ENCODE measurements at places on chromosomes 7 and 10.

- no peaks in the 10 kb centered on the region for H3K4me1 ChIP-seq
- H3K27me3 ChIP-seq, result peaks cover 39% of the 10 kb centered on the region
- H3K27ac ChIP-seq, result no peak overlapping the region
- H3K36me3 ChIP-seq, result no peaks in the 10 kb centered on the region
- H3K4me3 ChIP-seq, result no peak overlapping the region
Observed at GRCh38 chr10:116753759-116754158, 11.4 kb upstream of the HSPA12A start.

DNA sequence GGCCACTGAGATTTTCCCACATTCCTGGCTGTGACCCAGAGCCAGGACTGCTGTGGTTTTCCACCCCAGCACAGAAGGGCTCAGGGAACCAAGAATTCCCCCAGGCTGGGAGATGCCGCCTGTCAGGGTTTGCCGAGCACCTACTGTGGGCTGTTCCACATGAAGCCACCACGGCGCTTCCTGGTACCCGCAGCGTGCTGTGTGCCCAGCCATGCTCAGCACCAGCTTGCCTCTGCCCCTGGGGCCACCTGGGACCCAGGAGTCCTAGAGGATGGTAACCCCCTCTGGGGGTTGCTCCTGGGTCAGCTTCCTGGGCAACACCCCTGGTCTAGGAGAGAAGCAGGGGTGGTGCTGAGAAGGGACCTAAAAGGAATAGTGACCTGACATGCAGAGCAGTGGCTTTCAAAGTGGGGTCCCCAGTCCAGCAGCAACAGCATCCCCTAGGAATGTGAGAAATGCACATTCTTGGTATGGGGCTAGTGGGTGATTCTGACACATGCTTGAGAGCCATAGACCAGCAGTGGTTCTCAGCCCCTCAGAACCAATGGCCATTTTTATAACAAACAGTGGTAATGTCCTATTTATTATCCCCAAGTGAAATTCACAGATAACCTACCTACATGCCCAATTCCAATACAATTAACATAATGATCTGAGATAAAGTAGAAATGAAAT is 53.4 kb downstream of the TSPAN15 start:
- H3K4me3 ChIP-seq, result no peak overlapping the region
- no peak for DNase-seq
- H3K4me1 ChIP-seq, result peaks cover 6% of the 10 kb centered on the region
- H3K36me3 ChIP-seq, result no peaks in the 10 kb centered on the region

DNA sequence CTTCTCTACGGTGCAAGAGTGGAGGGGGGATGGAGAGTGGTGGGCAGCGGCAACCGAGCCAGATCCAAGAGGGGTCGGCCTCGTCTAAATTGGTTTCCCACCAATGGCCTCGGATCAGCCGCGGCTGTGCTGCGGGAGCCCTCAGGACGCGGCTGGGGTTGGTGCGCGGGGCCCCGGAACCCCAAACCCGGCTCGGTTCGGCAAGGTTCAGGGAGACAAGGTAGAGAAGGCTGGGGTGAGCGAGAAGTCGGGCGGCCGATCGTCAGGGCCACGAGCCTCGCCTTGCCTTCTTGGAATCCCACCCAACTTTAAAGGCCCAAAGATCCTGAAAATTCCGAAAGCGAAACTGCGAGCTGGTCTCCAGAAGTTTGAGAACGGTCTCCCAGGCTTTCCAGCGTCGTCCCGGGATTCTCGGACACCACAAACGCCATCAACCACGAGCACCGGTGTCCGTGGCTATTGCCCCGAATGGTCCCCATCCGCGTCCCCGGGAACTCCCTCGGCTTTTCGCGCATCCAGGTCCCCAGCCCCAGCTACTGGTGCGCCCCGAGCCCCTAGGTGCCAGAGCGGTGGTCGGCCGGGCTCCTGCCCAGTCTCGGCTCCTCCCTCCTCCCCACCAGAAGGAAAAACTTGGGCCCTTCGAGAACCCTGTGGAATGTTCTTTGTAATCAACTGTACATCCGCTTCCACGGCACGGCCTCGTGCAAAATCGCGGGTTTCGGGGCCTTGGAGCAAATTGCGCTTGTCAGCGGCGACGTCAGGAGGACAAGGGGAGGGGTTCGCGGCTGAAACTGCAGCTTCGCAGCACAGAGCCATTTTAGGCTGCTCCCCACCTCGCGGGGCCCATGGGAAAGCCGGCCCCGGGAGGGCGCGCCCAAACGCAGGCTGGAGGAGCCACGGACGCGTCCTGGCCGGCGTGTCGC is 3.2 kb downstream of the SFMBT2 start:
- H3K27ac ChIP-seq, result peak overlapping the region; percentile 87
- H3K4me1 ChIP-seq, result peaks cover 58% of the 10 kb centered on the region
- H3K27me3 ChIP-seq, result peaks cover 9% of the 10 kb centered on the region
- peak; percentile 66 for DNase-seq

DNA sequence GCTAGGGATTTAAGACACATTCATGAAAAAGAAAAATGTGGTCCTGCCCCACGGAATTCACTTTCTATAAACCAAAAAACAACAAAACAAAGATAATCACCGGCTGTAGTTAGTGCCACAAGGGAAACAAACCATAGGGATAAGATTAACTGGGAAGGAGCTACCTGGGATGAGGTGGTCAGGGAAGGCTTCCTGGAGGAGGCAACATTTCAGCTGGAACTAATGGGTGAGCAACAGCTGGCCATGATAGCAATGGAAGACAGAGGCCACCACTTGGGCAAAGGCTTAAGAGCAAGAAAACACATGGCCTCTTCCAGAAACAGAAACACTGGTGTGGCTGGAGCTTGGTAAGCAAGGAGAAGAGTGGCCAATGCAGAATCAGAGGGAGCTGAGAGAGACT is 38.4 kb upstream of the ENO4 start:
- H3K36me3 ChIP-seq, result no peaks in the 10 kb centered on the region
- H3K27ac ChIP-seq, result no peak overlapping the region
- no peak for DNase-seq
- no peaks in the 10 kb centered on the region for H3K4me1 ChIP-seq
- H3K4me3 ChIP-seq, result no peak overlapping the region

DNA sequence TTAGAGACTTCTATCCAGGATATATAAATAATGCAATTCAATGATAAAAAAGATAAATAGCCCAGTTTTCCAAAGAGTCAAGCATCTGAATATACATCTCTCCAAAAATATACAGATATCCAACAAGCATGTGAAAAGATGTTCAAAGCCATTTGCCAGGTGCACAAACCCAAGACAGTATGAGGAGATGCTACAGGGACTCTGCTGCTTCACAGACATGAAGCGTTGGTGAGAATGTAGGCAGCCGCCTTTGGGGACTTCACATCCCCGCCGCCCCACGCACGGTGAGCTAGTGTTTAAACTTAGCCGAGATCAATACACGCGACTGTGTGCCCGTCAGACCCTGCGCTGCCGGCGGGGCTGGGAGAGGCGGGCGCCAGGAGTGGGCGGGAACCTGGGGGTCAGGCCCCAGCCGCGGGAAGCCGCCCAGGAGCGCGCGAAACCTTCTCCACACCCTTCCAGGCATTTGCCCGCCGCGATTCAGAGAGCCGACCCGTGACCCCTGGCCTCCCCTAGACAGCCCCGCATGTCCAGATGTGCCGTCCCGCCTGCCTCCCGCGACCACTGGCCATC is 927 bp upstream of the ALOX5 start:
- H3K27me3 ChIP-seq, result peaks cover 61% of the 10 kb centered on the region
- peak; percentile 37 for DNase-seq
- no peak overlapping the region for H3K27ac ChIP-seq
- H3K4me1 ChIP-seq, result peaks cover 17% of the 10 kb centered on the region
- H3K4me3 ChIP-seq, result peak overlapping the region; percentile 79
- H3K36me3 ChIP-seq, result no peaks in the 10 kb centered on the region

- H3K27me3 ChIP-seq, result peaks cover 63% of the 10 kb centered on the region
- no peaks in the 10 kb centered on the region for H3K36me3 ChIP-seq
- H3K4me1 ChIP-seq, result peaks cover 12% of the 10 kb centered on the region
- H3K4me3 ChIP-seq, result no peak overlapping the region
- H3K27ac ChIP-seq, result no peak overlapping the region
- DNase-seq, result no peak
Observed at GRCh38 chr7:27129729-27130539, 623 bp downstream of the HOXA4 start.

DNA sequence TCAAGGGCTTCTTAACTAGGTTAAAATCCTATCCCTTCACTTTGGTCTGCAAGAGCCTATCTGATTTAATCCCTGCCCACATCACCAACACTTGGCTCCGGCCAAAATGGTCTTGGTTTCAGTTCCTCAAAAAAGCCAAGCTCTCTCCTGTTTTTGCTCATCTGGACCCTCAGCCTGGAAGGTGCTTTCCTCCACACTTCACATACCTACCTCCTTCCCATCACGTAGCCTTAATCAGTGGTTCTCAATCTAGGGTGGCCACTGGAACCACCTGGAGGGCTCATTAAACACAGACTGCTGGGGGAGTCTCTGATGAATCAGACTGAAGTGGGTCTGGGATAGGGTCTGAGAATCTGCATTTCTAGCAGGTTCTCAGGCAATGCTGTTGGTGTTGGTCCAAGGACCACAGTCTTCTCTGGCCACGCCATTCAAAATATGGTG is 227.0 kb upstream of the AOAH start:
- no peak overlapping the region for H3K27ac ChIP-seq
- no peak overlapping the region for H3K4me3 ChIP-seq
- peaks cover 83% of the 10 kb centered on the region for H3K36me3 ChIP-seq
- no peaks in the 10 kb centered on the region for H3K4me1 ChIP-seq
- no peaks in the 10 kb centered on the region for H3K27me3 ChIP-seq
- no peak for DNase-seq

DNA sequence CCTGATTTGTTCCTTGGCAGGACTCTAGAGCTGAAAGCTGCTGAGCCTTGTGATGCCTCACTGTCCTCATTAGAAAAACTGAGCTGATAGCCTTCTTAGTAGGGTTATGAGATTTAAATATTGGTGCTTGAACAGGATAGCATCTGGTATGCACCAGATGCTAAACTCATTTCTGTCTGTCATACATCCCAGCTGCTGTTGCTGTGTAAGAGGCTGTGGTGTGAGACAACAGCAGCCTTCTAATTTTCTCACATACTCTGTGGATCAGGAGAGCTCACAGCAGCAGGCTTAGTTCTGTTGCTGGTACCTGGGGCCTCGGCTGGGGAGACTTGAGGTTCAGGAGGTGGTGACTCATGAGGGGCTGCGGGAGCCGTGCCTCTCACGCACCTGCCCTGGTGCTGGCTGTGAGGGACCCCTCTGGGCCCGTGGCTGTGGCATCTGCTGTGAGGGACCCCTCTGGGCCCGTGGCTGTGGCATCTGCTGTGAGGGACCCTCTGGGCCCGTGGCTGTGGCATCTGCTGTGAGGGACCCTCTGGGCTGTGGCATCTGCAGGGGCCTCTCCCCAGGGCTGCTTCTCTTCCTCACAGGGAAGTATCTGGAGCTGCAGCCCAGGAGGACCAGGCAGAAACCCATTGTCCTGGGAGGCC is 12.5 kb downstream of the DYNC2I1 start:
- peaks cover 30% of the 10 kb centered on the region for H3K4me1 ChIP-seq
- no peaks in the 10 kb centered on the region for H3K27me3 ChIP-seq
- peaks cover 21% of the 10 kb centered on the region for H3K36me3 ChIP-seq
- no peak overlapping the region for H3K27ac ChIP-seq
- no peak for DNase-seq

DNA sequence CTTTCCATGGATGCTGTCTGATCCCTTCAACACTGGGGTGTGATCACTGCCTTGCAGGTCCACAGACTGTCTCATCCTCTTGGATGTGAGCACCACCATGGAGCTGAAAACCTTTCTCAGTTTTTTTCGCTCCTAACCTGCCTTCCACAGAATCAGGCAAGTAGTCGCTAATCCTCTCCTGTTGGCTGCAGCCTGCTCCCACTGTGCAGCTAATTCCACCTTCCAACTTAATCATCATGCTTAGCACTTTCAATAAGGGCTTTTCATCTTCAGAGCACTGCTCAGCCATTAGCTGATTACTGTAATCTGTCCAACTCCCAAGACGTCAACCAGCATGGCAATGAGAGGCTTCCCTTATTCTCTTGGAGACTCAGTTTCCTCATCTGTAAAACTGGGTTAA is 15.1 kb upstream of the CDH23 start:
- no peaks in the 10 kb centered on the region for H3K36me3 ChIP-seq
- peaks cover 4% of the 10 kb centered on the region for H3K4me1 ChIP-seq
- no peak overlapping the region for H3K4me3 ChIP-seq

DNA sequence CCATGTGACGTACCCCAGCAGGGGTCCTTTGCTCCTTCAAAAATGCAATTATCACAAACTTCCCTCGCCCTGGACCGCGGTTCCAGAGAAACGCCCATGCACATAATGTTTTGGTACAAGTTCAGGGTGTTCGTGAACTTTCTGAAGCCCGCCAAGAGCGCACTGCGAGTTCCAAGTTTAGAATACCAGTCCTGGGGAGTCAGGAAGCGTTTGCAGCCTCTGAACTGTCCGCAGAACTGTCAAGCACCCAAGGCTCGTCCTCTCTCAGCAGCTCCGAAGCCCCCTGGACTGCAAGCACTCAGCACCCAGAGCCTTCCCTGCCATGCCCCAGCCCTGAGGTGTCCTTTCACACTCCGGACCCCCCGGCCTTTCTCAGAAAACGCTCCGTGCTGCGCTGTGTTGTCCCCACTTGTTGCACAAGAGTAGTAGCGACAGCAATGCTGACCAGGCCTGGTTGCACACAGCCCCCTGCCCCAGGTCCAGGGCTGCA is 30.3 kb downstream of the CALML3 start:
- no peak for DNase-seq
- no peak overlapping the region for H3K27ac ChIP-seq
- no peak overlapping the region for H3K4me3 ChIP-seq
- H3K4me1 ChIP-seq, result peaks cover 36% of the 10 kb centered on the region

- peak overlapping the region; percentile 64 for H3K27ac ChIP-seq
- H3K27me3 ChIP-seq, result no peaks in the 10 kb centered on the region
- H3K36me3 ChIP-seq, result peaks cover 2% of the 10 kb centered on the region
- H3K4me1 ChIP-seq, result peaks cover 23% of the 10 kb centered on the region
- peak overlapping the region; percentile 78 for H3K4me3 ChIP-seq
Observed at GRCh38 chr10:8331896-8332729, 277.6 kb downstream of the GATA3 start.

- no peaks in the 10 kb centered on the region for H3K36me3 ChIP-seq
- H3K4me1 ChIP-seq, result peaks cover 10% of the 10 kb centered on the region
- peaks cover 75% of the 10 kb centered on the region for H3K27me3 ChIP-seq
Observed at GRCh38 chr7:26858735-26859134, 5.7 kb downstream of the SKAP2 start.

- peaks cover 3% of the 10 kb centered on the region for H3K27me3 ChIP-seq
- no peaks in the 10 kb centered on the region for H3K4me1 ChIP-seq
- H3K36me3 ChIP-seq, result no peaks in the 10 kb centered on the region
- DNase-seq, result no peak
- no peak overlapping the region for H3K27ac ChIP-seq
- H3K4me3 ChIP-seq, result no peak overlapping the region
Observed at GRCh38 chr7:148318838-148319237, 271.7 kb upstream of the C7orf33 start.

All from activated naive CD8-positive, alpha-beta T cell treated with anti-CD3 and anti-CD28 coated beads for 36 hours (primary cell).